Stimulated activated CD4-positive, alpha-beta T cell treated with anti-CD3 and anti-CD28 coated beads, Interleukin-2, amount 100 ng/mL, for 4 hours (primary cell): ENCODE measurements at places on chromosomes 5 and 9.

DNA sequence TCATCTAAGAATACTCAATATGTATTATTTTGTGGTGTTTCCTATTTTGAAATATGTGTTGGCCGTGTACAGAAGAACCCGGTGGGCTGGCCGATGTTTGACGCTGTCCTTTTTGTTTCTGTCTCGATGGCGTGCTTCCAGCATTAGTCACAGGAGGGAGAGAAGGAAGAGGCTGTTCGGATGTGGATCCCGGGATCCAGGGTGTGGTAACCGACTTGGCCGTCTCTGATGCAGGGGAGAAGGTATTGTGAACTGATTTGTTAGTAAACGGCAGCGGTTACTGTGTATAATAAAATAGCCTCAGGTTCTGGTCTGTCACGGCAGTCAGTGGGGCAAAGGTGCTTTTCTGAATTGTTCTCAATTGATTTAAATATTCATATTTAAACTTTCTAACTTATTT lies 275.0 kb downstream of the ARHGEF28 start:
- DNase-seq: no peak

GRCh38 chr5:68479524-68479923 lies 264.0 kb downstream of the PIK3R1 start:
- DNase-seq: no peak

GRCh38 chr9:128921881-128922763 lies 1.3 kb downstream of the PHYHD1 start:
- no peak for DNase-seq

GRCh38 chr5:4847766-4848165 lies 292.4 kb upstream of the ADAMTS16 start:
- DNase-seq: no peak

GRCh38 chr5:14250084-14250695 lies 107.0 kb downstream of the TRIO start:
- no peak for DNase-seq

- DNase-seq: no peak
Measured at GRCh38 chr9:128899566-128900322, 17.8 kb downstream of the LRRC8A start.

DNA sequence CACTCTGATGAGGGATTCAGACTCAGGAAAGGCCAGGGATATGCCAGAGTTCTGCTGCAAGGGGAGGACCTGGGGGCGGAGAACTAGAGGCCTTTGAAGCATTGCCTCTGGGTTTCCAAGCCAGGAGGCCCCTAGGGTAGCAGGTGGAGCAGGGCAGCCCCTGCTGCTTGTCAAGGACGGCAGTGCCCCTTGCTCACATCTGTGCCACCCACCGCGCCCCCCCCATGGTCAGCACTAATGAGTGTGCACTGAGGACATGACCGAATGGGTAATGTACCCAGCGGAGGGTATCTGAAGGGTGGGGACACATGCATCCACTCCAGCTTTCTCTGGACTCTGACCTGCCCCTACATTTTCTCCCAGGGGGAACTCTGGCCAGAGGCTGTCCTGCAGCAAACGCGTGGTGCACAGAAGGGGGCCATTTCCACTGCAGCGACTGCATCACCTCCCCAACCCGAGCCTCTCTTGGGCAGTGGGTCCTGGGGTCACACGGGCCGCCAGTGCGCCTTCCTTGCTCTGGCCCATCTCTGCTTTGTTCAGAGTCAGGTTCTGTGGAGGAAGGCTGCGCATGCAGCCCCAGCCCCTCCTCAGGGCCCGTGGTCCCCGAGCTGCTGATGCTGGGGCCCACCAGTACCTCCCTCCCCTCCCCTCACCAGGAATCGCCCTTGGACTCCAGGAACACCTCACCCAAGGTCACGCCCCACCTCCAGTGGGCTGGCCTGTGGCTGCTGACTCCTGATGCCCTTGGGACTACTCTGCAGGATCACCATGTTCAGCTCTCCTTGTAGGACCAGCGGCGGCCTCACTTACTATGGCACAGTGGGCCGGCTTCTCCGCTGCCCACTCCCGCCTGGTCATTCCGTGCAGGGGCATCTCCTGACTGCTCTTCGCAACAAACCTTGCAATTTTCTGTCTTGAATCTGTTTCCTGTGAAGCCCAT lies 31.2 kb downstream of the STC2 start:
- no peak for DNase-seq

DNA sequence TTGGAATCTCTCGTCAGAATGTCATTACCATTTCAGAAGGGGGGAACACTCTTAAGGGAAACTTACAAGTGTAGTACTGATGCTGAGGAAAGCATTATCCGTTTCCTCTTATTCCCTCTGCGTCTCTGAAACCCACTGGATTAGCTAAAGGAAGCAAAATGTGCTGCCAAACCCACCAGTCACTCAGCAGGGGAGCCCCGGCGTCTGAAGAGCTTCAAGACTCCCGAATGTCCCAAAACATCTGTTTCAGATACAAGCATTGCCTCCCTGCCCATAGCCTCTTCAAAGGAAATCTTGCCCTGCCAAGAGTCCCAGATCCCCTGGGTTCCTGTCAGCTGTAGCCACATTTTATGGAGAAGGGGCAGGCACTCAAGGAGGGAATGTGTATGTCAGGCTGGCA lies 1.0 kb upstream of the HCN1 start:
- DNase-seq: no peak

DNA sequence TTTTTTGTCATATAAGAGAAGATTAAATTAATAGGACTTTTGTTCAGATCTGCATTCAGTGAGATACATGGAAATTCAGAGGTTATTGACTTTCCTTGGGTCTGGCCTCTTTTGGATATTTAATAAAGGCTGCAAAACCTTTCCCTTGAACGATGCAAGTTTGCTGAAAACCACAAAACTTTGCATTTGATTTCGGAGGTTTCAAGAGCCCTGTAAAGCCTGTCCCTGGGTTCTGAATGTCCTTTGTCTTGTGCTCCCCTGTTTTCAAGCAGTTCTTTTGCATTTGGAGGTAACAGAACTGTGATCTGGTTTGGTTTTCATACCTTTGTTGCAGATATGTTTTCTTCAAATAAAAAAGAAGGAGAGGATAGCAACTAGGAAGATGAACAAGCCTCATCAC lies 188.1 kb upstream of the DMRT1 start:
- no peak for DNase-seq

GRCh38 chr9:136544548-136544963 lies 1.3 kb downstream of the NOTCH1 start:
- peak; percentile 63 for DNase-seq

DNA sequence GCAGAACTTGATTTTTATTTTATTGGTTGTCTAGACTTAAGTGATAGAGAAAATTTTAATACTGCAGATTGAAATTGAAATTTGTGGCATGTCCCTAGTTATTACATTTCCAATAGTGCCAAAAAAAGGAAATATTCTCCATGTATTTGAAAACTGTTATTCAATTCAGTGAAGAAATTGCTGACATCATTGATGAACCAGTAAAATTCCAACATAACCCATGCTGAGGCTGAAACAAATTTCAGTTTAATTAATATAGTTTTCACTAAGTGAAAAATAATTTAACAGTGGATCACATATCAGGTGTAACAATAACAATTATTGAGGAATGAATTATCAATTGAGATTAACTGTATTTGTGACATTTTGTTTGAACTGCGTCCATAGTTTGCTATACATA lies 38.7 kb downstream of the LURAP1L start:
- DNase-seq: no peak

DNA sequence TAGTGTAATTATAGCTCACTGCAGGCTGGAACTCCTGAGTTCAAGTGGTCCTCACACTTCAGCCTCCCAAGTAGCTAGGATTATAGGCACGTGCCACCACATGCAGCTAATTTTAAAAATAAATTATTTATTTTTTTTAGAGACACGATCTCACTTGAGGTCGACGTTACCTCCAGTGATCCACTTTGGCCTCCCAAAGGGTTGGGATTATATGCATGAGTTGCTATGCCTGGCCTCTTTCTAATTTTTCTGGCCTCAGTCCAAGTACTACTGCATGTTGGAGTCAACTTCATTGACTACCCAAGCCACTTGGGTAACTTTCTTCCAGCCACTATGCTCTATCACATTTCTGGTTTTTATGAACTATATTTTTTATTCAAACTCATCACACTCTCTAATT lies 148.3 kb downstream of the EFNA5 start:
- DNase-seq: no peak

DNA sequence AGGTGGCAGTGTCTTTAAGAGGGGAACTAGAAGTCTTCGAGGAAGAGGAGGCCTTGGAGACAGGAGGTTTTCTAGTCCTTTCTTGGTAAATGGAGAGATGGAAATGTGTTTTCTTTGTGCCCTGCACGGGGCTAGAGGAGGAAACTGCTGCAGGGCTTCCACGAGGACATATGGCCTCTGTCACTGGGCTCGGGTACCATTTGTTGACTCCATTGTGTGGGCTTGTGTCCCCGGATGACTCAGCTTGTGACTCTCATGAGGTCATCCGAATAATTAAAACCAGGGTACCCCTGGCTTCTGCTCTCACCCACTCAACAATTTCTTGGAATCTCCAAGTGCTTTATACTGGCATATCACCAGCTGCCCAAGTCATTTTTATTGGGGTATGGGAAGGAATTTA lies 261.7 kb downstream of the KIF4B start:
- no peak for DNase-seq

GRCh38 chr5:135995976-135996375 lies 32.8 kb upstream of the TGFBI start:
- no peak for DNase-seq

DNA sequence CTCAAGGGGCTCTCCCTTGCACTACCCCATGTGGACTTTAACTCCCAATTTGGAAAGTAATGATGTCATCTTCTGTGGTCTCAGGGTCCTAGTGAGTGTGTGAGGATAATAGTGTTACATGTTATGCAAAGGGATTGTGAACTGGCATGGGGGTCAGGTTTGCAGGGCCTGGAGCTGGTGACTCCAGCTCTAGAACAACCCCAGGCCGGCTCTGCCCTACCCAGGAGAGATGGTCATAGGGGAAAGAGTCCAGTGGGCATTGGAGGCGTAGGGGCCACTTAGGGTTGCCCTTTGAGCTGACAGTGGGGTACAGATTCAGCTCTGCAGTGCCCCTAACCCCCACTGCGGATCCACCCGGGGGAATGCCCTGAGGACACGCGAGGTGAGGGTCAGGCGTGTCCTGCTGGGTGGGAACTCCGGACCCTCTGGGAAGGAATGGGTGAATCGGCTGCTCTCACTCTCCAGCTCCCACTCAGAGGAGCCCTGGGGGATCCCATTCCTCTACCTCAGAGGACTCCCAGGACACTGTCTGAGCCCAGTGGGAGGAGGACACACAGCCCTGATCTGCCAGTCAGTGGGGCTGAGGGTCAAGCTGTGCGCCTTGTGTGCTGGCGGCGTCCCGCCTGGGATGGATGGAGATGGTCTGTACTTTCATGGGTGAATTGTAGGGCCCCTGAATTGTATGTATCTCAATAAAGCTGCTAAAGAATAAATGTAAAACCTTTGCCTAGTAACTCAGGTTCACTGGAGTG lies 2.5 kb upstream of the NKD2 start:
- DNase-seq: no peak

DNA sequence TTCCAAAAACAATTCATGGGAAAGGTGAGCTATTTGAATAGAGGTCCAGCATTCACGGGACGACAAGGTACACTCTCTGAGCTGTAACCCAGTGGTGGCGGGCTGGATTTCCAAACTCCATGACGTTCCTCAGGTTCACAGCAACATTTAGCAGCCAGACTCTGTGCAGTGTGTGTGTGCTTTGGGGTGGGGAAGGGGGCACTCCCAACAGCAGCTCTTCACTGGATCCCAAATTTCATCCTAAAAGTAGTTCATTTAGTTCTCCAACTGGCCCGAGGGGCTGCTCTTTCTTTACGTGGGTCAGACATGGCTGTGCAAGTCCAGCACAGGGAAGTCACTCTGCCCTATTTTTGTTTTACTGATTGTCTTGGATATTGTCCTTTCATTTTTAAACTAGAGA lies 98.0 kb upstream of the IRX2 start:
- no peak for DNase-seq

GRCh38 chr5:1831257-1831656 lies 30.1 kb downstream of the NDUFS6 start:
- no peak for DNase-seq

DNA sequence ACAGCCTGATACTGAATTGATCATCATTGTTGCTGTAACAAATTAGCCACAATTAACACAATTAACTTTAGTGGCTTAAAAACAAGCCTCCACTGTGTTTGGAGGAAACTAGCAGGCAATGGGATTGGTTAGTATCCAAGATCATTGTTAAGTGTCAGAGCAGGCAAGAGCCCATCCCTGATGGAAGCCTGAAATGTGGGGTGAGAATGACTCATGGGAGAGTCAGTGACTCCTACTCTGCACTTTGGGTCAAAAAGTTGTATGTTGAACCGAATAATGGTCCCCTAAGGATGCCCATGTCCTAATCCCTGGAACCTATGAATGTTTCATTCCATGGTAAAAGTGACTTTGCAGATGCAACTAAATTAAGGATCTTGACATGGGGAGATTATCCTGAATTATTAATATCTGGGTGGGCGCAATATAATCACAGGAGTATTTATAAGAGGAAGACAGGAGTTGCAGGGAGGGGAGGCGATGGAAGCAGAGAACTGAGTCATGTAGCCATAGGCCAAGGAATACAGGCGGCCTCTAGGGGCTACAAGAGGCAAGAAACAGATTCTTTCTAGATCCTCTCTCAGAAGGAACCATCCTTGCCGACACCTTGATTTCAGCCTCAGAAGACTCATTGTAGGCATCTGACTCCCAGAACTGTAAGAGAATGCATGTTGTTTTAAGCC lies 28.8 kb downstream of the ALG2 start:
- no peak for DNase-seq

- DNase-seq: no peak
Measured at GRCh38 chr9:98402019-98402840, 146.8 kb upstream of the TBC1D2 start.

GRCh38 chr5:160356550-160357347 lies 13.7 kb downstream of the C1QTNF2 start:
- DNase-seq: no peak

DNA sequence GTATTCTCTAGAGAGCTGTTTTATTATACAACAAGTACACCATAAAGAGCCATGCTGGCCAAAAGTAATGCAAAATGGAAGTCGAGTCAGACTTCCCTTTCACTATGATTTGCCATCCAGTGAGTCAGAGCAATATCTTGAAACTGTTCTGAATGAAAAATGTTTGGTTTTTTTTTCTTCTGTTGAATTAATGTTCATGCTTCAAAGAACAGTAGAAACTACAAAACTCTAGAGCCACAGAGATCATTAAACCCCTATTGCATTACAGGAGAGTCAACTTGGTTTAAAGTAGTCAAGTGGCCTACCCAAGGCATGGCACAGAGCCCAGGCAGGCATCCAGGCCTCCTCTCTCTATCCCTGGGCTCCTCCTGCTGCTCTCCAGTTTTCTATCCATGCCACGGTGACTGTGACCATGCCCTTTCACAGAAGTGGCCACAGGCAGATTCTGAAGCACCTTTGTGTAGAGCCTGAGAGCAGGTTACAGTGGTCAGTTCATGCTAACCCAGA lies 358.9 kb downstream of the DEPDC1B start:
- DNase-seq: no peak
